ENCODE measurements at places on chromosomes 5 and 9.
A peak's percentile ranks its signal among the peaks of the same experiment; 100 is the strongest.

- DNase-seq = no peak
Observed at GRCh38 chr5:126166368-126166767, 256.8 kb upstream of the GRAMD2B start.

- no peak for DNase-seq
Observed at GRCh38 chr9:34689116-34689470, 2.0 kb downstream of the CCL19 start.

DNA sequence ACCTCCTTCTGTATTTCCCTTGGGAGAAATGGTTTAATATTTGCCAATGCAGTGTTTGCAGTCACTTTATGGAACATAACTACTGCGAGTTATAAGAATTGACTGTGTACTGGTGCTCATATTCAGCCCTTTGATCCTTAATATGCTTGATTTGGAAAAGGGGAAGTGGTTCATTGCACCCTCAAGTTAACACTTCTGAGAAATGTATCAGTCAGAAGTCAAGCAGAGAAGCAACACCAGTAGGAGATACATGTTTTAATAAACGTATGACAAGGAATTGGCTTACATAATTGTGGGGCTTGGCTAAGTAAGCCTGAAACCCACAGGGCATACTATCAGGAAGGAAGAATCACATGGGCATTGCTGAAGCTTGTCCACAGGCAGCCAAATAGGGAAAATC, 131.0 kb upstream of the SPRY4 start:
- no peak for DNase-seq

DNA sequence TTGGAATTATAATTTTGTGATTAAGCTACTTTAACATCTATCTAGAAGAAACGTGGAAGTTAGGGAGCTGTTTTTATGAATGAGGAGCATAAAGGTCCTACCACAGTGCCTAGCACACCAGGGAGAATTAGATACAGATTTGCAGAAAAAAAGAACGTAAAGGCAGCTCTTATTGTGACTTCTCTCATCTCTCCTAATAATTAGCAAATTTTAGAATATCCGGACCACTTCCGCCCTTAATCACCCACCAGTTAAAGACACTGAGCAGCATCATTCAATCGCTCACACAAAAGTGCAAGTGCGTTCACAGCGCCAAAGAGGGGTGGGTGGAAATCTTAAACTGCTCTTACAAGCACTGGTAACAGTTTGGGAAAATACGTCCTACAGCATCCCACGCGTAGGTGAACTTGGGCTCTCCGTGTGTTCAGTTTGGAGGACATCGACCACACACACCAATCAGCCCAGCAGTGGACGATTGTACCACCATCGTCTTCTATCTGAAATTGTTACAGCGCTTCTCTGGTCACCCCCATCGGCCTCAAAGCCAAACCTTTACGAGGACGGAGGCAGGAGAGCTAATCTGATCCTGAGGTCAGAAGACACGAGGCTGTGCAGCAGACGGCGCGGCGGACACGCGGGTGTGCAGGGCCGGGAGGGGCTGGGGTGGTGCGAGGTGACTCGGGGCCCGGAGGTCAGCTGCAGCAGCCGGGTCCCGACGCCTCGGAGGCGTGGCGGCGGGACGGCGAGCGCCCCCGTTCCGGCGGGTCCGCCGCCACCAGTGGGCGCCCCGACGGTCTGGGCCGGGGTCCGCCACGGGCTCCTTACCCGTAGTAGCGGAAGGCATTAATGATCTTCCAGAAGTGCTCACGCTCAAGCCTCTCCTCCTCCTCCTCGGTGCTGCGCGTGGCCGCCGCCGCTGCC, 646 bp downstream of the CARNMT1 start:
- DNase-seq = peak; percentile 30

- no peak for DNase-seq
Observed at GRCh38 chr5:169190849-169191248, 110.1 kb downstream of the SLIT3 start.

DNA sequence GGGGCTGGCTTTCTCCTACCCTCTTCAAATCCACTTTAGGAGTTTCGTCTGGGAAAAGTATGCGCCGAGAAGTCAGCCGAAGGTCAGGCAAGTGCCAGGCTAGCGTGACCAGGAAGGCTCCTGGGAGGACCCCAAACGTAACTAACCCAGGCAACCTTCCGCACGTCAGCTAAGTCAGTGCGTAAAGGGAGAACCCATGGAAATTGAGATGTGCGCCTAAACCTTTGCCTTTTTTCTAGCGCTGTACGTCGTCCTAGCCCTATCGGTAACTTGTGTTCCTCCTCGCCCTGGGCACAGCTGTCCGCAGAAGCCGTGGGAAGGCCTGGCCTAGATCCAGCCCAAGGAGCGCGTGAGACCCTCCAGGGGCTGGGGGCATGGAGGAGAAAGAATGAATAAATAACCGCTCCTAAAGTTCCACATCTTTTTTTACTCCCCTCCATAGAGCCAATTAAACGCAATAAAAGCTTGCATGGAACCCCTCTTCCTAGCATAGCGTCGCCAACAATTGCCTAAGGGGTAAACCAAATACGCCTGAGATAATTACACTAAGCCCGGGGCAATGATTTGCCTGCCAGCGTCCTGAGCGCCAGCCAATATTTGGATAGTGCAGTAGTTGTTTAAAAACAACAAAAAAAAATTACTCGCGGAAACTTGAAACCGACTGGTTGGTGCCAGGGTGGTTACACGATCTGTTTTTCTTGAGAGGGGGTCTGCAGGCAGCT, 4.0 kb upstream of the FOXB2 start:
- DNase-seq = no peak

- DNase-seq = no peak
Observed at GRCh38 chr5:31218978-31219377, 25.5 kb downstream of the CDH6 start.

DNA sequence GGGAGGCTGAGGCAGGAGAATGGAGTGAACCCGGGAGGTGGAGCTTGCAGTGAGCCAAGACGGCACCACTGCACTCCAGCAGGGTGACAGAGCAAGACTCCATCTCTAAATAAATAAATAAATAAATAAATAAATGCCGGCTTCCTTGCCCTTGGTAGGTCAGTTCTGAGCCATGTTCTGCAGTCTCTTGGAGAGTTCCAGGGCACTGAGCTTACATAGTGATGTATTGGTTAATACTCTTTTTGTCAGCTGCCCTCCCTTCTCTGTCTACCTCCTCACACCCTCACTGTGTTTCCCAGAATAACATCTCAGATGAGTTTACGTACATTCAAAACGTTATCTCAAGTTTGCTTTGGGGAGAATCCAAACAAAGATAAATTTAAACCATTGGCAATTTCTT, 45.2 kb upstream of the FER start:
- DNase-seq = no peak

DNA sequence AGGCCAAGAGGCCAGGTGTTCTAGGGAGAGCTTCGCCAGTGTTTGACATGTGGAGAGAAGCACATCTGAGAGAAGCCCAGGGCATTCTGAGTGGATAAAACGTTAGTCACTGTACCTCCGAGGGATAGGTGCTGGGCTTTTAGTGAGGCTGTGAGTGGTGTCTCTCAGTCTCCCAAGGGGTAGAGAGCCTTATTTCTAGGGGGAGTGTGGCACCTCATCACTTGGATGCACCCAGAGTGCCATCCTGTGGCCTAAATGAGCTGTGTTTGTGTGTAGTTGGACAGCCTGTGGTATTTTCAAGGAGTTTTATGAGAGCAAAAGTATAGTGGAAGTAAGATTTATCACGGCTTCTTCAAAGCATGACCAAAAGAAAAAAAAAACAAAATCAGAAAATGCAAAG, 1046.9 kb upstream of the WWC1 start:
- no peak for DNase-seq

GRCh38 chr9:2624051-2624682, 2.6 kb downstream of the VLDLR start:
- DNase-seq = no peak

DNA sequence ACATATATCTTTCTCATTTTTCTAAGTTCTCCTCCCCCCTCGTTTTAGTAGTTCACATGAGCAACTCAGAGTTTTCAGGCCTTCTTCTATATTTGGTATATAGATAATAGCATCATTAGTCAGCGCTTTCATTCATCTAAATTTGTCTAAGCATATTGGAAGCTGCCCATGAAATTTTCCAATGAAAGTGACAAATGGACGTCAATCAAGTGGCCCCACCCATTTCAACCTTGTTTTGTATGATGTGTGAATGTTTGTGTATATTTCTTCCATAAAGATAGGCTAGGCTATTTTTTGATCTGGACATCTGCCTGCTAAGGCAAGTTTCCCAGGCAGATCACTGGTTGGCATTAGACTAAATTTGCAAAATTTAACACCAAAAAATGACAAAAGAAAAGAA, 104.0 kb upstream of the SSBP2 start:
- DNase-seq = no peak

- DNase-seq = no peak
Observed at GRCh38 chr9:128175726-128176125, 15.6 kb downstream of the CIZ1 start.

DNA sequence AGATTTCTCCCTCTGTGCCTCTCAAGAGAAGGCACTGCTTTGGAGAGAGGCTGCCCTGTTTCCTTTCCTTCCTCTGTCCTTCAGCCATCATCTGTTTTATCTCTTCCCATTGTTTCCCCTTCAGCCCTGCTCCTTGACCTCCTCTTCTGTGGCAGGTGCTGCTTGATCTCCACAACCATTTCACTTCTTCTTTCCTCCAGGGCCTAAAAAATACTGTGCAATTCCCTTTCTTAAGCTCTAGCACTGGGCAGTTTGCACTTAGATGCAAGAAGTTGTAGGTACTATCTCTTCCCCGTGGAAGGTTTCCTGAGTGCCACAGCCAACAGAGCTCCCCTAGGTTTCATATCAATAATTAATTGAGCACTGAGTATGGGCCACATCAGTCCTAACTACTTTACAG, 8.8 kb upstream of the ADRB2 start:
- no peak for DNase-seq

DNA sequence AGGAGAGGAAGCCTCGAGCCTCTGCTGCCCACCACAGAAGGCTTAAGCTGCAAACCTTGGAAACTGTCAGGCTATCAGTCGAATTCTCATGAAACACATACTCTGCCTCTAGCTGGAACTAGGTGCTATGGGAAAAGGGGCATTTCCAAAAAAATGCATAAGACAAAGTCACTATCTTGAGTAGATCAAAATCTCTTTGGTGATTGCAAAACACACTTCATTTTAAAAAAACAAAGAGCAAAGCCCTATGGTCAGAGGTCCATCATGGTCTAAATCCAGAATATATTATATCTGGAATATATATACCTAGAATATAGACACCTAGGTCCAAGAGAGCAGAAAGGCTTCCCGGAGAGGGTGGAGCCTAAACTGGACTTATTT, 59.8 kb downstream of the ENC1 start:
- DNase-seq = no peak

- DNase-seq = no peak
Observed at GRCh38 chr5:42858031-42858643, 46.4 kb upstream of the SELENOP start.

- DNase-seq = no peak
Observed at GRCh38 chr5:45454114-45454513, 242.1 kb downstream of the HCN1 start.

- no peak for DNase-seq
Observed at GRCh38 chr5:43036409-43036808, 3.7 kb downstream of the ANXA2R start.

- DNase-seq = no peak
Observed at GRCh38 chr9:104256031-104256695, 162.1 kb downstream of the SMC2 start.

- DNase-seq = no peak
Observed at GRCh38 chr9:131801810-131802209, 61.9 kb upstream of the RAPGEF1 start.

DNA sequence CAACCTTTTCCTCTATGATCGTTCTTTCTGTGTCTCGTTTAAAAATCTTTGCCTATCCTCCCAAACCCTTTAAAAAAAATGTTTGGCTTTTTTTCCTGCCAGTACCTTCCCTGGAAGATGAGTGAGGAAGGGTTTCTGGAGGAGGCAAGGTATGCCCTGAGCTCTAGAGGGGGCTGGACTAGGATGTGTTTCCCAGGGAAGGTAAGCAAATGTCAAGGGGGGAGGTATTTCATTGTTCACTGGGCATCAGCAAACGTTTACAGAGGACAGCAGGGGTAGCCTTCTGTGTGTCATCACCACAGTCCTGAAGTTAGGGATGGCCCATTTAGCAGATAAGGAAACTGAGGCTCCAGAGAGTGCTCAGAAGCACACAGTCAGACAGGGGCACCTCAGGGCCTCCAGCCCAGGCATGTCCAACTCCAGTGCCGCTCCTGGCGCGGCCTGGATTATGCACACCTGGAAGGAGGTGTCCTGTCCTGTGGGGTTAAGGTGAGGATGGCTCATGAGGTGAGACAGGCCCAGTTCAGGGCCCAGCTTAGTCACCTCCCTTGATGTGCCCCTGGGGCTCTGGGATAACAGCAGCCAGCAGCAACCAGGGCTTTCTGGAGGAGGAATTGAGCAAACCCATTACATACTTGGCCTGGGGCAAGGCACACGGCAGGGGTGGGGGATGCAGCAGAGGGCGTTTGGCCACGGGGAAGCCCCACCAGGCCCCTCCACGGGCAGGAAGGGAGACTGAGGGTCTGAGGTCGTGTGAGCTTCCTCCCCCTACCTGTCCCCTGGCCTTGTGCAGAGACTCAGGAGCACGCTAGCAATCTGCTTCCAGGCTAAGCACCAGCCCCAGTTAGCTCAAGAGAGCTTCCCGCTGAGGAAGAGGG, 100.3 kb upstream of the LMX1B start:
- no peak for DNase-seq

- DNase-seq = peak; percentile 28
Observed at GRCh38 chr9:93826209-93826608, 128.9 kb downstream of the BARX1 start.

DNA sequence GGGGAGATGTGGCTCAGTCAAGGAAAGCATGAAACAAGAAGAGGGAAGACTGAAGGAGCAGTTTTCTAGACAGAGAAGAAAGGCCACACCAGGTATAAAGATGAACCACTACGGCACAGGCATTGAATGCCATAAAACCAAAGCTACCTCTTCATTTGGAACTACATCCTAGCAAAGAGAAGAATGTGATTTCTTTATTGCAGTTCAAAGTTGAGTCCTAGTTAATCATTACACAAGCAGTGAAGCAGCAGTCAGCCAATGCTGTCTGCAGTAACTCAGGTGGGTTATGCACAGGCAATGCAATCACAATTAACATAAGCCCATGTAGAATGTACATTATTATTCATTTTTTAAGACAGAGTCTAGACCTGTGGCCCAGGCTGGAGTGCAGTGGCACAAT, 21.7 kb upstream of the PCAT7 start:
- DNase-seq = no peak

DNA sequence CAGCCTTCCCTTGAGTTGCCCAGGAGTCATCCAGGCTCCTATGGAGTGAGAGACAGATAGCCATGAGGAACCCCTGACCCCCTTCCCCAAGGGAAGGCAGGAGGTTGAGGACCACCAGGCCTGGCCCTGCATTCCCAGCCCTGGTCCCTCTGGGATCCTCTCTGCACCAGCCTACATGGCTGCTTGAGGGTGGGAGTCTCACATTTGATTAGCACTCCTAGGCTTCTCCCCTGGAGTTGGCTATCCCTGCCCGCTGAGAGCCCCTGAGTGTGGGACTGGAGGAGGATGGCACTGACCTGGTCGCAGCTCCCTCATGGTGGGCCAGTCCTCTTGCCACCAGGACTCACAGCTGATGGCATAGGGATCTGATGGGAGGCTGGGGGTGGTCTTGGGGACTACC, 46.7 kb downstream of the SAR1B start:
- DNase-seq = no peak

Measured in stimulated activated CD4-positive, alpha-beta T cell treated with anti-CD3 and anti-CD28 coated beads, Interleukin-15, amount 100 ng/mL, for 1 hour (primary cell).